ENCODE measurements at places on chromosomes 3 and 15.

- DNase-seq: no peak
Observed at GRCh38 chr3:38487323-38487722, 8.8 kb upstream of the EXOG start.

DNA sequence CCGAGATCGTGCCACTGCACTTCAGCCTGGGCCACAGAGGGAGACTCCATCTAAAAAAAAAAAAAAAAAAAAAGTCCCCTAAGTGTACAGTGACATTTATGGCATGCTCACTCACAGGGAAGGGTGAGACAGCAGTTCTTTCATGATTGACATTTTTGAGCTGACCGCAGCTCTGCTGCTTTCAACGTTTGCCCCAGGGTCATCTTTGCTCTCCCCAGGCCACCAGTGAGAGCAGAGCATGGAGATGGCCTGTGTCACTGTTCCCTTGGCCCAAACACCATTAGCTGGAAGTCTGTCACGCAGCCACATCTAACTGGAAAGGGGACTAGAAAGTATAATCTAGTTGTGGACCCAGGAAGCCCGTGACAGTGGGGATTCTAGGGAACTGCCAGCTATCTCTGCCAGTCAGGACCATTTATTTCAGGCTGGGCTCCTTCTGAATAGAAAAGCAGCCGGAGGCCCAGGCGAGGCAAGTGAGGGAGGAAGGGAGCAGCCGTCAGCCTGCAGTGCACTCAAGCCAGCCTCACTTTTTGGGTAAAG, 193.4 kb upstream of the HES1 start:
- no peak for DNase-seq

- no peak for DNase-seq
Observed at GRCh38 chr3:111862415-111862814, 3.4 kb downstream of the PHLDB2 start.

DNA sequence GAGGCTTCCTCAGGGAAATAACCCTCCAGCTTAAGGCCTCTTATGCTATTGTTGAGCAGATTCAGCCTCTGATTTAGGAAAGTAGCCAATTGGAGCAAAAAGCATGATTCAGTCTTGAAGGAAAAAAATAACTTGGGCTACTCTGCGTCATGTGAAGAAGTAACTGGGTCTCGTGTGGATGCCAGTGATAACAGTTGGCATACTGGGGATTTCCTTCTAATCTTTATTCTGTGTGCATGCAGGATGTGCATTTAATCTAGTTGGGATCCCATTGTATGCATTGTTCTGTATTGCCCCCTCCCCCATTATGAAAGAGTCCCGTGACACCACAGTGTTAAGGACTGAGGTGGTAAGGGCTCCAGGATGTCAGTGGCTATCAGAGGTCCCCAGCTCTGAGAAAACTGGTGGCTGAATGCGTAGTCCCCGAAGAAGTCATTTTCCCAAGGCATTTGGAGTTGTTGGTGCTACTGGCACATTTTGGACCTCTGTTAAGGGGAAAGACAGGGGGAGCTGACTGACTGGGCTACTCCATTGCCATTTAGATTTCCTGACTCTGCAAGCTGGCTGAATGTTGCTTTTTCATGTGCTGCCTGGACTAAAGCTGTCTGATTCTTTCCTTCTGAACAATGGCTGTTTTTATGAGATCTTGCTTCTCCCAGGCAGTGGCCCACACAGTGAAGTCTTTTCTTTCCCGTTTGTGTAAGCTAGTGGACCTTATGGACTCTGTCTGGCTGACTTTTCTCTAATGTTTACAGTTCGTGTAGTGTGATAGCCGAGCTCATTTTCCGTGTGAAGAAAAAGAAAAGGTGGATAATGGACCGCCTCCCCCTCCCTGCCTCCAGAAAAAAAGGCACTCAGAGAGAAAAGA, 38.4 kb upstream of the TRAK1 start:
- peak; percentile 68 for DNase-seq

- peak; percentile 34 for DNase-seq
Observed at GRCh38 chr3:155352900-155353490, 59.5 kb upstream of the STRIT1 start.

DNA sequence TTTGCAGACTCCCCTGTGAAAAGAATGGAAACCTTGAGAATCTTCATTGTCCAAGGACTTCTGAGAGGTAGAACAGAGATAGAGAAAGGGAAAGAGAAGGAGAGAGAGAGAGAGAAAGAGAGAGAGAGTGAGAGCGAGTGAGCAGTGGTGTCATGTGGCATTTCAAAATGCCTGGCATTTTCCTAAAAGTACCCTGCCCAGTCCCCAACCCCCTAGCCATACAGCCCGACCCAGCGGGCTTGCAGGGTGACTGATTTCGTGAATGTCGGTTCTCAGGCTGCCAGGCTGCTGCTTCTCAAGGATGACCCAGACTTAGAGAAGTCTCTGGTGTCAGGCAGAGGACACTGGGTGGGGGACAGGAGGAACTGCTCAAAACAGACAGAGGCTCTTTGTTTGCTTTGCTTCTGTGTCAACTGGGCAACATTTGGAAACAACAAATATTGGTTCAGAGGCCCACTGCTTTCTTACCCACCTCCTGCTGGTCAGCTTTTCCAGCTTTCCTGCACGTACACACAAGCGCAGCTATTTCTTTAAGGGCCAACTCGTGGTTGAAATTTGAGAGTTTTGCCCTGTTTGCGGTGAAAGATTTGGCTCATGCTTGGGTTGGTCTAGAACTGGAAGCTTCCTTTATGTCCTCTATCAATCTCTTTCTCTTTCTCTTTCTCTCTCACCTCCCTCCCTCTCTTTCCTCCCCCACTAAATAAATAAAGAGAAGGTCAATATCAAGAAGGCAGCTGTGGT, 3.7 kb upstream of the TF start:
- peak; percentile 67 for DNase-seq

- DNase-seq: no peak
Observed at GRCh38 chr15:80267658-80268057, 15.6 kb upstream of the CTXND1 start.

- DNase-seq: peak; percentile 12
Observed at GRCh38 chr15:42118650-42119445, 24.5 kb upstream of the PLA2G4D start.

- DNase-seq: no peak
Observed at GRCh38 chr15:27059610-27060202, 88.7 kb downstream of the GABRG3 start.

GRCh38 chr15:70096215-70097062, 1.3 kb downstream of the TLE3 start:
- peak; percentile 48 for DNase-seq

- DNase-seq: no peak
Observed at GRCh38 chr3:197504229-197504628, 51.5 kb downstream of the BDH1 start.

DNA sequence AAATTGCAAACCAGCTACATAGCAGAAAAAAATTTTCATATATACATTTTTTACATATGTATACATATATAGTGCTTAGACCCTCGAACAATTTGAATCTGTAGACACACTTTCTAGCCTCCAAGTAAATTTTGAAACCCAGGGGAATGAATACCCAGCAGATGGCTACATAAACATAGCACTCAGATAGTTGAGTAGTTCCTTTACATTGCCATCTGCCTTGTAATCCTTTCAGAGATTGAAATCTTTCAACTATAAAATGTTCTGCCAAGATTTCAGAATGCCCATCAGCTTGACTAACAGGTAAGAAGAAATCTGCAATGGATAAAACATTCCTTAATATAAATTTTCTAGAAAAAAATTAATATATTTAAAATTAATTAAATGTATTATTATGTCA, 1333.5 kb upstream of the CADM2 start:
- no peak for DNase-seq

DNA sequence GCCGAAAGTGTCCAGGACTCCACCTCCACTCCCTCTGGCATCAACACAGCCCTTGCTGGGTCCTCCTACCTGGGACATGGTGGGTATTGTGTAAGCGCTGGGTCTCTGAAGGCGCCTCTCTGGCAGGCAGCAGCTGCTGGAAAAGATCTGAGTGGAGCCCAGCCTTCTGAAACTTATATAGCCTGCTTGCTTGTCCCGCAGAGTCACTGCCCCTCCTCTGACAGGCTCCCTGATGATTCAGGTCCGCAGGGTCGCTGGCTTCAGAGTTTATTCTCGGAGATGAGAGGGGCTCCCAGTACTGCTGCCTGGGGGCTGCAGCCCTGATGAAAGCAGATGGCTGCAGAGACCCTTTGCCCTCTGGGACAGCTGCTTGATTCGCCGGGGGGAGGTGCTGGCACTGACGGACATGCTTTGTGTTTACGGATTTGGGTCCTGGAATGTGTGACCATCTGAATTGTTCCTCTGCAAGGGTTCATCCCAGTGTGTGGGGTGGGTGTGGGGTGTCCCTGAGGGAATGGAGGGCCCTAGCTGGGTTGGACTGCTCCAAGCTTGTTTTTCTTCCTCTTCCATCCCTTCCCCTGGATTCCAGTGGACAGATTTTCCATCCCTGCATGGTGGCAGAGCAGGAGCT, at the start of gene MUSTN1:
Gene MUSTN1 (minus strand): TSS at position 149 of the 631 bp plus-strand sequence. CDS start 71 bp downstream, at position 78.
- DNase-seq: peak; percentile 77

- DNase-seq: no peak
Observed at GRCh38 chr15:43249236-43249635, 17.5 kb downstream of the TGM5 start.

GRCh38 chr15:38073178-38073946, 138.9 kb downstream of the TMCO5A start:
- peak; percentile 75 for DNase-seq

- DNase-seq: no peak
Observed at GRCh38 chr15:35743321-35743720, 197.4 kb upstream of the DPH6 start.

DNA sequence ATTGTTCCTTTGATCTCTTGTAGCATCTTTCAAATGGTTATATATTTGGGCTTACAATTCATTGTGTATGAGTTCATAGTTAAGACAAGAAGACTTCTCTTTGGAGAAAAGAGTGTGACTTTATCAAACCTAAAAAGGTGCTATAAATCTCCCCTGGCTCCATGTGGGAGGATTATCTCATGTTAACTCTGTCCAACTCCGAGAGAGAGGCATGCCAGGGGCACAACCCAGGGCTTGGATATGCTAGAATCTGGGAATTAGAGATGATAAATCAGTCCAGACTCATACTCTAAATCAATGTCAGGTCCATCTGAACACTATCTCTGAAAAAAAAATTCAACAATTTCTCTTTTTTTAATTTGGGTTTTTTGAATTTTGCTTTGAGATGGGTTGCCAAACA, 462.8 kb downstream of the TUSC7 start:
- no peak for DNase-seq

All from LHCN-M2 (cell line).